ENCODE measurements at places on chromosomes 6 and 20. TPM values are rescaled to one million over a fixed set of nuclear protein-coding genes. Genes with fewer than 3 reads are reported as not detected.

GRCh38 chr20:18916886-18917750 is 103.5 kb downstream of the SCP2D1 start:
- no peak for DNase-seq

- no peak for DNase-seq
Measured at GRCh38 chr6:75353644-75354043, 69.1 kb upstream of the TMEM30A start.

SNX21 gene
- total RNA-seq: 82.5 TPM

DNA sequence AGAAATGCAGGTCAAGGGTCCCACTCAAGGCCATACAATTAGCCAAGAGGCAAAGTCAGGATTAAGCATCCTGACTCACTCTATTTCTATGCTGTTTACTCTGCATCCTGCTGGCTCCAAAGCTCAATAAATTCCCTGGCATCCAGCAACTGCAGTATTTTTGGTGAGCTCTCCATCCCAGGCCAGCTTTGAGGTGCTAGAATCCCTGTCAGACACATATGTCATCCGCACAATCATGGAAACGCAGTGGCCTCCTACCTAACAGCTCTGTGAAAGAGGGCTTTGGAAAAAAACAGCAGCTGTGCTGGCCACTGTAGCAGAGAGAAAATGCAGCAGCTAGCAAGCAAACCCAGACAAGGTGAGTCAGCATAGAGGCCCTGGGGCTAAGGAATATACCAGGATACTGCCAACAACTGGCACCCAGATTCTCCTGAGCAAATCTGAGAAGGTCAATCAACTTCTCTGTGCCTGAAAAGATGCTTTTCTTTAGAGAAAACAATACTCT is 58.4 kb downstream of the ANKEF1 start:
- DNase-seq: no peak

CENPW gene
- total RNA-seq: 1.9 TPM

FAM83B gene
- total RNA-seq: not detected

GRCh38 chr6:41373919-41374617 is 38.7 kb downstream of the NCR2 start:
- no peak for DNase-seq

SPACA1 gene
- not detected for total RNA-seq

- peak; percentile 69 for DNase-seq
Measured at GRCh38 chr6:150881911-150882481, 16.5 kb downstream of the MTHFD1L start.

CCN2 gene
- total RNA-seq: 111 TPM

DNA sequence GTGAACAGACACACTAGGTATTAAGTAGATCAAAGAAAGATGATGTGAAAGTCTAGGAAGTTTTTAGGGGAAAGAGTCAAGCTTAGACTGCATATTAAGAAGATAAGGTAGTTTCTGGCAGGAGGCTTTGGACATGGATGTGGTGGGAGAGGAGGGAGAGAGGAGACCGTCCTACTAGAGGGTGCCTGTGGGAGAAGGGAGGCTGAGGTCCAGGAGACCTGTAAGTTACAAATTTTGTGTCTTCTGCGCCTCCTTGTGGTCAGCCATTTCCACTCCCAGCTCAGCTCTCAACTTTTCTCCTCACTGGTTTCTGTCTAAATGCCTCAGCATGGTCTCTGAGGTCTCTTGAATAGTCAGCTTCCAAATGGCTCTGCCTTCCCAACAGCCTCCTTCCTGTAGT is 193.5 kb downstream of the UNC5CL start:
- no peak for DNase-seq

RPP40 gene
- total RNA-seq: 5.8 TPM

DNA sequence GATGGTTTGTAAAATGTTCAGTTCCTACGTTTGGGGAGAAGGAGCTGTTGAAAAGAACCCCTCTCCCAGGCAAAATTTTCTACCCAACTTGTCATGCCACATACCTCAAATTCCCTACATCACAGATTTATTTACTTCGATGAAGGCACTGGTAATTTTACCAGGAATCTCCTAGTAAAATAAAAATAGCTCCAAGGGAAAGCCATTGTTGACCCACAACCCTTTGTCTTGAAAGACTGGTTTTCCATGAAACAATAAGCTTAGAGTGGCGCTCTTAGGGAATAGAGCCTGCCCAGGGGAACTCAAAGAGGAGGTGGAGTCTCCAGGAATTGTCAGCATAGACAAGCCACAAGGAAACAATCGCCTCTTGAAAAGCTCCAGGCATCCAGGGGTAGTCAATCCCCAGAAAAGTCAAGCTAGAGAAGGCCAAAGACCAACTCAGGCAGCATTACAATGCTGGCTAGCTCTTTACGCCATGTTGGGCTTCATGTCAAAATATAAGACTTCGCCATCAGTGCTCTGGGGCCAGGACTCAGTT is 99.2 kb upstream of the RREB1 start:
- no peak for DNase-seq

DEFB125 gene
- not detected for total RNA-seq

DNA sequence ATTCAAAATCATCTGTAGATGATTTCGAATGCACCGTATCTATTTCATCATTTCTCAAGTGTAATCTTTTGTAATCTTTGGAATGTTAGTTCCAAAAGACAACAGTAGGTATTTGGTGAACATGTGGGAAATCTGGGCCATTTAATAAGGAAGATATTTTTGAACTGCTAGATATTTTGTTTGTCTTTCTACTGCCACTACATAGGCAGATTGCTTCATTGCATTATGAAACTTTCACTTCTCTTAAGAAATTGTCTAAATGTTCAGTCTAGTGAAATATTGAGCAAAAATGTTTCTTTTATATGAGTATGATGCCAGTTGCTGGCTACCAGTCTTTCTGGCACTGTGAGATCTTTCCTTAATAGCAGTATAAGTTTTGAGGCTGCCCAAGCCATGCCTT is 527.8 kb upstream of the RNF217 start:
- DNase-seq: no peak

DNA sequence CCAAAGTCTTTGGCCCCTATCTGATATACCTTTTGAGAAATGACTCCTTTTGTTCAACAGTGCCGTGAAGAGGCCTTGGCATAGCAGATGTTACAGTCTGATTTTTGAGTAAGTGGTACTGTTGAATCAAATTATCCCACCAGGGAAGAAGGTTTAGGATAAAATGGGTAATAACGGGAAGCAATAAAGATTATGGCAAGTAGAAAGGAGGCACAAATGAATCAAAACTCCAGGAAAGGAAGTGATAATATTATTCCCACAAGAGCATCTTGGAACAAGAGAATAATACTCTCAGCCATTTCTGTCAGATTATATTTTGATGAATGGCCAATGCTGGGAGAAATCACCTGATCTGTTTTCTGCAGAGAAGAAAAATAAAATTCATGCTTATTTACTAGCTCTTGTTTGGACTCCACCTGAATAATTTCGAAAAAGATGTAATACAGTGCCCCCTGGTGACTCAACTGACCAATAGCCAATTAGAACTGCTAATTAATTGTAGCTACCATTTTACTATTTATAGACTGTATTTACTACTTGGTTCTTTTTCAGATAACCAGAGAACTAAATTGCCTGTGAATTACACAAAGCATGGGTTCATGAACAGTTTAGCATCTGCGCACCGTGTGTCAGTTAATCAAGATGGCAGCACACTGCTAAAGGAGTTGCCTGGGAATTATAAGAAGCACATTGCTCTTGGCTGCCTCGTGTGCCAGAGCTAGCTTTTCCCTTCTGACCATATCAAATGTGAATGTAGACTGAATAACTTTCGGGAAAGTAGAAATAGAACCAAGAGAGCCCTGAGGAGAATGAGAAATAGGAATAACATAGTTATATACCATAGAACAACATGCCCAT is 78.5 kb upstream of the TRDN start:
- no peak for DNase-seq

DNA sequence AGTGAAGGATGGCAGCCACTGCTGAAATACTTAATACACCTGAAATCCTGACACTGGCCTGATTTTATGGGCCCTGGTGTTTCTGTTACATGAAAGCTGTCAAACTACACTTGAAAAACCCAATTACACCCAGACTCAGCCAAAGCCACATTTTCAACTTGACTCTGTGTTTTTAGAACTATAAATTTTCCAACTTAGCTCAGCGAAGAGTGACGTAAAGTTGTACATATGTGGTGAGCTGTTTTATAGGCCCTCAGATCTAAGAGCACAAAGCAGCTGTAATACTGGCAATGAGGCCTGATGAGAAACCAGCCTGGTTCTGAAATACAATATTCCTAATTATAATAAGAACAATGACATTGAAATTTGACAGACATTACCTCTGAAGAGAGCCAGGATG is 18.6 kb downstream of the SCML4 start:
- DNase-seq: no peak

- no peak for DNase-seq
Measured at GRCh38 chr20:44025756-44026155, 111.1 kb downstream of the TOX2 start.

GRCh38 chr20:63404129-63405085 is 43.3 kb upstream of the CHRNA4 start:
- no peak for DNase-seq

- DNase-seq: peak; percentile 88
Measured at GRCh38 chr6:3139090-3139903, 18.0 kb downstream of the TUBB2A start.

DNA sequence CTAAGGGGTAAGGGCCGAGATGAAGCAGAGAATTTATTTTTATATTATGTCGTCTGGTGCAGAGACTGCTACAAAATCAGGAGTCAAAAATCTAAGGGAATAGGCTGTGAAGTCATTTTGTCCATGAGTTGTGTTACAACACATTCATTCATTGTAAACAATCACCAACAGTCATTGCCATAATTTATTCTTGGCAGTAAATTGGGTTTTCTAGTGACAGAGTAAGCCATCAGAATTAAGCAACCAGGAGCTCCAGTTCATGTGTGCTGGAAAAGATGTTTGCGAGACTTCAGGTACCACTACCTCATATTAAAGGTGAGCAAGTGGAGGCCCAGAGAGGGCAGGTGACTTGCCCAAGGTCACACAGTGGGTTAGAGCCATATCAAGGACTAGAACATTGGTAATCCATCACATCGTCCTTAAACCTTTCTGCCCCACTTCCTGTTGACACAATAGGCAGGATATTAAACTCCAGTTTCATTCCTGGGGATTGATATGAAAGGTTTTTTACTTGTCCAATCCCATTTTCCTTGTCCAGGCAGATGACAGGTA is 46.0 kb downstream of the E2F3 start:
- DNase-seq: no peak

DNA sequence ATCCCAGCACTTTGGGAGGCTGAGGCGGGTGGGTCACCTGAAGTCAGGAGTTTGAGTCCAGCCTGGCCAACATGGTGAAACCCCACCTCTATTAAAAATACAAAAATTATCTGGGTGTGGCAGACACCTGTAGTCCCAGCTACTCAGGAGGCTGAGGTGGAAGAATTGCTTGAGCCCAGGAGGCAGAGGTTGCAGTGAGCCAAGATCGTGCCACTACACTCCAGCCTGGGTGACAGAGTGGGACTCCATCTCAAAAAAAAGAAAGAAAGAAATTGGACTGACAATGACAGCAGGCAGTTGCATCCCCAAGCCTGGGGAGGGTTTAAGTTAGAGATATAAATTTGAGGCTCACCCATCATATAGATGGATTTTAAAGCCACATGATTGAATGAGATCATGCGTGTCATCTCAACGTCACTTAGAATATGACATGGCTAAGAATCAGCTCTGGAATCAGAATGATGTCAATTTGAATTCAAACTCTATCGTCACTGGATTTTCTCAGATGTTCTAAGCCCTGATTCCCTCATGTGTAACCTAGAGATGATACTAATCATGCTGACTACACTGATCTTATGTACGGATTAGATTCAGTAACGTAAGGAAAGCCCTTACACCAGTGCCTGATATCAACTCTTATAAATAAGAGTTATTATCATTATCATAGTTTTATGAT is 534.0 kb upstream of the JARID2 start:
- no peak for DNase-seq

HAO1 gene
- not detected for total RNA-seq

- DNase-seq: no peak
Measured at GRCh38 chr6:167956983-167957492, 40.4 kb upstream of the KIF25 start.

Data from sigmoid colon (tissue), 7 donors.